ENCODE measurements at places on chromosomes 6 and 20.

GRCh38 chr6:37705239-37706051 is 7.8 kb upstream of the MDGA1 start:
- DNase-seq: peak; percentile 68

GRCh38 chr20:10466325-10466724 is 31.2 kb downstream of the SLX4IP start:
- no peak for DNase-seq

- DNase-seq: no peak
Observed at GRCh38 chr20:25066386-25066785, 8.4 kb upstream of the ACSS1 start.

GRCh38 chr6:53529324-53530036 is 15.4 kb downstream of the GCLC start:
- DNase-seq: no peak

DNA sequence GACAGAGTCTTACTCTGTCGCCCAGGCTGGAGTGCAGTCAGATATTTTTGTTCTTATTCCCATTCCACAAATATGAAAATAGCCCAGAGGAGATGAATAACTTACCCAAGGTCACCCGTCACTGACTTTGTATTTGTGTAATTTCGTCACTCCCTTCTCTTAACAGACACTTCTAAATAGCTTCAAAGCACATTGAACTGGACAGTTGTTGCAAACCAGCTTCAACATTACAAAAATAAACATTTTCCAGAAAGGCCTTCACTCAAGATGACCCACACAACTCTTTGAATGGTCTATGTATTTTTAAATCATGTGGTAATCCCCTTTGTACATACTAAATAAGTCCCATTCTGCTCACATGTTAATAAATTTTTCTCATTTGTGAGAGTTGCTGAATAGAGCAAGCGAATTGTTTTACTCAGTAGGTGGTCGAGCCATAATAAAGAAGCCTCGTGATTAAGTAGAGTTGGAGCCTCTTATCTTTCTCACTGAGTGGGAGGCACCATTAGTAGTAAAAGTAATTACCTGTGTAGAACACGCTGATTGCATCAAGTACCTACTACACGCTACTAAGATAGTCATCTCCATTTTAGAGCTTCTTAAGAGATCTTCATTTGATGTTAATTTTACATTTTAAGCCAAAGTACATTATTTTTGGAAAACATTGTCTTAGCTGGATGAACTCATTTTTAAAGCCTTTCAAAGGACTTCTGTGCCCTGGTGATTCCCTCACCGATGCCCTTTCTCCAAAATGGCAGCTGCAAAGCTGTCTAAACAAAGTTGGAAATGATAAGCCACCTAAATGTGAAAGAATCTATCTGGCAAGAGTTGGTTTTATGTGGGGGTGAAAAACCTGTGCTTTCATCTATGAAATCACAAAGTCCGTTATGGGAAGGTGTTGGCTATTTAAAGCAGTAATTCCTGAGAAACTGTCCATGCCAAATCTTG is 110.0 kb downstream of the TSHZ2 start:
- DNase-seq: no peak
